ENCODE measurements at places on chromosomes 13 and 19.

GRCh38 chr13:113349491-113349890 is 14.4 kb downstream of the GRTP1 start:
- no peak for DNase-seq

DNA sequence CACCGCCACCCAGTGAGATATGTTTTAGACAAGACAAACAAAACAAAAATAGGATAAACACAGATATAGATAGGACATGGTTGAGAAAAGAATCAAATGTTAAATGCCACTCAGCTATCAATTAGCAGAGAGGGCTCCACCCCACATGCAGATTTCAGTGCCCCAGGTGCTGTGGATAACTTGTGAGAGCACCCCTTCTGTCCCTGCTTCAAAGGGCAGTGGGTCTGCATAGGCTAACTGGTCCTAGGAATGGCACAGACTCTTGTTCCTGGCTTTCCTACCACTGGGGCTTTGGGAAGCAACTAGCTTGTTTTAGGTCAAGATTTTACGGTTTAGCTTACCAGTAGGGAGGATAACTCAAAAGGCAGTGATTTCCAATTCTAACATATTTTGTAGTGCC is 460.3 kb downstream of the TSHZ3 start:
- DNase-seq, result no peak

DNA sequence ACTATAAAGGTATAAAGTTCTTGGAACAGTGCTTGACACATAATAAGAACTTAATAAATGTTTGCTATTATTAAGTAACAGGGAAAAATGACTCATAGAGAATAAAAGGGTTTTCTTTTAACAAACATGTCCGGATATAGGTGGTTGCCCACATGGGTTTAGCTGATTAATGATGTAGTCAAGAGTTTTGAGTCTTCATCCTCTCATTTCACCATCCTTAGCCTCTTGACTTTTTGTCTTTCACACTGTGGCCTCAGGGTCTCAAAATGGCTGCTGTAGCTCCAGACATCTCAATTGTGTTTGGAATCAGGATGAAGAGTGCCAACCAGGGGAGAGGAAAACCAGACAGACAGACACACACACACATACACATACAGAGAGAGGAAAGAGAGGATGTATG is 97.9 kb downstream of the HSPH1 start:
- no peak for DNase-seq

GRCh38 chr19:46661735-46662592 is 982 bp upstream of the DACT3 start:
- peak; percentile 88 for DNase-seq

- no peak for DNase-seq
These were observed 13.2 kb downstream of the CLEC4G start for GRCh38 chr19:7718668-7719067.

DNA sequence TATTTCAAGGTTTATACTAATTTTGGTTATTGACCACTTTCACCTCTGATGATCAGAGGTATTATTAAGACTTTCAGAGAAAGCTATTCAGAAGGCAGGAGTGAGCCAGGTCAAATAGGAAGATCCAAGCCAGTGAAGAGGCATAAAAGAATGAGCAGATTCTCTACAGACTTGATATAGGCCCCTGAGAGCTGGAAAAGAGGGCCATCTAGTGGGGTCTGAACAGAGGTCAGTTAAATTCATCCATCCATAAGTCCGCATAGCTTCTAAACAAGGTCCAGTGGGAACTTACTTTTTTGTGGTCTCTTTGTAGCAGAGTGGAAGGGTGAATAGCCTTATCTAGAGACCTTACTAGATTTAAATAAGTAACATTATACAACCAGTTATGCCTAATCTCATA is 126.6 kb upstream of the UFM1 start:
- DNase-seq, result no peak

DNA sequence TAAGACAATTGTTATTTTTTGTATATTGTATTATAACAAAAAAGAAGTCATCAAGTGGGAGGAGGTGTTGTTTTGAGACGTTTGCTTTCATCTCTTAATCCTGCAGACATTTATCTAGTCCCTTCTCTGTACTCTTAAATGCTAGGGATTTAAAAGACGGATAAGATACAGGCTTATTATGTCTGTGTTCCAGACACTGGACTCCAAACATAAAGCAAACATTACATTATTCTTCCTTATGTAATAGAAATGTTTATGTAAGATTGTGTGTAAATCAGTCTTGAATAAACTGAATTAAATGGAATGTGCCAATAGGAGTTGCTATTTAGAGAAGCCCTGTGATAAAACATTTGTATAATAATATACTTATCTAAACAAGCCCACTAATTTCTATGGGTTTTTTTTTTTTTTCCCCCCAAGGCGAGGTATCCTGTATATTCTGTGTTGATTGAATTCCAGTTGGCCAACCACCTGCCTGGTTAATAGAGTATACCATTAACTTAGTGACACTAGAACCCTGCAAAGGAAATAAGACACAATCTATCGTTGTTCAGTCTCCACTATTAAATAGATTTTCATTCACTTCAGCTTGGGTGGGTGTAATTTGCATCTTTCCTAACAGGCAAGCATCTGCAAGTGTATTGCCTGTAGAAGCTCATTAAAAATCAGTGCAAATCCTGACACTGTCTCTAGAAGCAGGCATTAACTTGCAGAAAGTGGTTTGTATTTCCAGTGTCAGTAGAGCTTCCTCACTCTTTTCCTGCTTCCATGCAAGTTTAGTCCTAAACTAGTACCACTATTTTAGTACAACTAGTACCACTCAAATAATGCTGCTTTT is 69.0 kb downstream of the LRCH1 start:
- DNase-seq, result no peak

GRCh38 chr13:75628801-75629200 is 7.3 kb upstream of the LMO7 start:
- DNase-seq, result no peak

GRCh38 chr13:73631411-73631810 is 502.8 kb downstream of the KLF12 start:
- no peak for DNase-seq

- no peak for DNase-seq
These were observed 24.6 kb upstream of the CLDN10 start for GRCh38 chr13:95527955-95528354.

GRCh38 chr19:40315812-40316470 is 30.8 kb upstream of the AKT2 start:
- no peak for DNase-seq

GRCh38 chr19:53183146-53183764 is 9.9 kb downstream of the ZNF665 start:
- no peak for DNase-seq

- no peak for DNase-seq
These were observed 11.7 kb upstream of the ZNF813 start for GRCh38 chr19:53455828-53456227.

- no peak for DNase-seq
These were observed 86.5 kb downstream of the DLEU7 start for GRCh38 chr13:50757008-50757407.

DNA sequence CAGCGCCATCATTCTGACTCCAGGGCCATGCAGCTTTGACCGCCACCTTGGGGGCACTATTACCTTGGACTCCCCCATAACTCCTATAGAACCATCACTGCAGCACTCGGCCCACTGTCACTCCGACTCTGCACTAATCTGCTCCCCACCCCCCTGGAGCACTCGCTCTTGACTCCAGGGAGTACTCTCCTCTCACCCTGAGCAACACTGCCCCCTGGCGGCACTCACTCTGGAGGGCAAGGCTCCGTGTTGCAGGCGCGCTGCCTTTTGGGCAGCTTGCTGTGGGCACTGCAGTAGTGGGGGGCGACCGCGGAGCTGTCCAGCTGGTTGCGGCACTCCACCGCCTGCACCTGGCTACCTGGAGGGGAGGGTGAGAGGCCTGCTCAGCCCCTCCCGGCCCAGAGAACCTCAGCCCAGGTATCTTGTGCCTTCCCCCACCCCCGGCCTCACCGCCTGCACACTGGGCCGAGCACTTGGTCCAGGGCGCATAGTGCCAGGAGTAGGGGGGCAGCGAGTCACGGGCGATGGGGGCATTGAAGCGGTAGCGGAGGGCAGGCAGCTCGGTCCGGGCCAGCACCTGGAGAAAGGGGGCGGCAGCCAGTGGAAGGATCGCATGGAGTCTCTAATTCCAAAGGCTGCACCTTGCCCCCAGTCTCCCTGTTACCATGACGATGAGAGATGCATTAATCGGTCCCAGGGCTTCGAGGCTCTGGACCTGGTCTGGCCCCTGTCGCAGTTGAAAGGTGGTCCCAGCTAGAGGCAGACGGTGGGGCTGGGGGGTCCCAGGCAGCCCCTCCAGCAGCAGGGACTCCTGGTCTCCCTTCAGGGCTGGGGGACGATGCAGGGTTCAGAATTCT is 8.9 kb upstream of the MYO1F start:
- DNase-seq, result no peak

DNA sequence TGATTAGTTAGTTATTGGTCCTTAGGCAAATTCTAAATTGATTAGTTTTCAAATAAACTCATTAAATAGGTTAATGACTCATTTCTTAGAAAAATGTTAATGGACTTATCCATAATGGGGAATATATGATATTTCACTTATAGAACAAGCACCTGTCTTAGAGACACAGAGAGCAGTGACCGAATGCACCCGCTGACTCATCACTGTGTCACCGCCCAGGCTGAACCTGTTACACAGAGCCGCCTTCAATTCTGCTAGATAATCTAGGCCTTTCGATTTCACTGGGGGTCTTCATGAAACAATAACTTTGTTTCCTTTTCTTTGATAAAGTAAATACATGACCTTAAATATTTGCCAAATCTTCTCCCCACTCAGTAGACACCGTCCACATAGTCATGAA is 13.1 kb downstream of the IRS2 start:
- no peak for DNase-seq

- no peak for DNase-seq
These were observed 692.6 kb downstream of the DIAPH3 start for GRCh38 chr13:59471106-59471505.

DNA sequence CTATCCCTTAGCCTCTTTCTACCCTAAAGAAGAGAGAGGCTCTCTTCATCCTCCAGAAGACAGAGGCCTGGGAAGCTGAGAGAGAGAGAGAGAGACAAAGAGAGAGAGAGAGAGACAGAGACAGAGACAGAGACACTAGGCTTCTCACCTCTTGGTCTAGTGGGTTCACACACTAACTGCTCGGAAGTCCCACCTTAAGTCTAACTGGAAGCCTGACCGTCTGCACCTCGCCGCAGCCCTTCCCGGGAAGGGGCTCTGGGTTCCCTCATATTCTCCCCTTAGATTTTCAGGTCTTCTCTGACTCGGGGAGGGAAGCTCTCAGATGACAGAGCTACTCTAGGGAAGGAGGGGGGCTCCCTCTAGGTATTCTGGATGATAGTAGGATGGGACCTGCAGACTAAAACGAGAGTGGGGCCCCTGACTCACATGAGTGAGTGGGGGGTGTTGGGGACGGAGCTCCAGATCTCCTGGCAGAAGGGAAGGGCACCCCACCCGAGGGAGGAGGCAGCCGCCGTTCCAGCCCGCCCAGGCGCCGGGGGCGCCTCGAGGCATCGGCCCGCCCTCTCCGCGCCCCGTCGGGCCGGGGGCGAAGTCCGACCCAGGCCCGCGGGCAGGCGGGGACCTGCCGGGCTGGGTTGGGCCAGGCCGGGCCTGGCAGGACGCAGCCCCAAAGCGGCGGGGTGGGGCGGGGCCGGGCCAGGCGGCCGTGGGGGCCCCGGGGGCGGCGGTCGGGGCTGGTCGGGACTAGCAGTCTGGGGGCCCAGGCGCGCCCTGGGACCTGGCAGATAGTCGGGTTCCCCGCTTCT is 2.0 kb upstream of the JUNB start:
- DNase-seq, result no peak

DNA sequence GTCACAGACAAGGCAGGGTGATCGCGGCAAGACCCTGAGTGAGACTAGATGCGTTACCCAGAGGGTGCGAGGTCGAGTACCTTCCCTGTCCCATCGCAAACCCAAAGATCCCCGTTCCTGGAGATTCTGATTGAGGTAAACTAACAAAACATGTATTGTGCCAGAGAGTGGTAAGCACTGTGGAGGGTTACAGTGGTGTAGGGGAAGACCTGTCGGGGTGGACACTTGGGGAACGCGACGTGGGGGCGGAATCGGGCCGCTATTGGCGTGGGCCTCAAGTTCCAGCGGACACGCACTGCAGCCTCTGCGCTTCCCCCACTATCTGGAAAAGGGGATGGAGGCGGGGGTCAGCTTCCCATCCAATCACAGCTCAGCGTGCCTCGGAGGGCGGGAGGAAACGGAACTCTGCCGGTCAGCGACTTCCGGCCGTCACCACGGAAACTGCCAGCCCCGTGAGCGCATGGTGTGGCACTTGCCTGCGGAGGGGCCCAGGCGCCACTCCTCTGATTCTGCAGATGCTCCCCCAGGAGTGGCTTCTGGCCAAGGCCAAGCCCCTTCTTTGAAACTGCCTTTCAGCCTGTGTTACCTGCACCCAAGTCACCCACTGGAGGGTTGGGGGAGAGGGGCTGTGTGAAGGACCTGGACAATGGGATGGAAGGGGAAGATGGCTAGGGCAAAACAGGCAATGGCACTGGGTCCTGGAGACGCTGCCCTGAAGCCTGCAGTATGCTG is 1.0 kb upstream of the UBE2M start:
- DNase-seq, result peak; percentile 95

DNA sequence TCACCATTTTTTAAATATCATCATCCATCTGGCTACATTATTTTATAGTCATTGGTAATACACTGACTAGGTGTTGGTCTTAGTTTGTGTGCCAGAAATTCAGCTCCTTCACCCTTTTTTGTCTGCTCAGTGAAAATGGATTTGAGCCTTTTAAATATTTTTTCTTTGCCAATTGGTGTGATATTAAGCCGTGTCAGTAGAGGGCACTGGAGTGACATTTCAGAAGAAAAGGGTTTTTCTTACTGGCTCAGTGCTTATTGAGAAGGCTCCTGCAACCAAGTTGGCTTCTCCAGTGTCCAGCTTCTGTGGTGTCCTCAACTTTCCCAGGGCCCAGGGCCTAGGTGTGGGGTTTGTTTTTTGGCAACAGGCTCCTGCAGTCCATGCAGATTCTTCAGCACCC is 546.6 kb downstream of the DACH1 start:
- no peak for DNase-seq

- DNase-seq, result peak; percentile 77
These were observed at the start of the genes COL4A1 and COL4A2 for GRCh38 chr13:110306960-110307766. Gene COL4A1, minus strand, starts transcription at chr13:110307157. Its CDS starts 130 bp downstream, at chr13:110307027. Gene COL4A2, plus strand, starts transcription at chr13:110307284. Its CDS starts 620 bp downstream, at chr13:110307904.

DNA sequence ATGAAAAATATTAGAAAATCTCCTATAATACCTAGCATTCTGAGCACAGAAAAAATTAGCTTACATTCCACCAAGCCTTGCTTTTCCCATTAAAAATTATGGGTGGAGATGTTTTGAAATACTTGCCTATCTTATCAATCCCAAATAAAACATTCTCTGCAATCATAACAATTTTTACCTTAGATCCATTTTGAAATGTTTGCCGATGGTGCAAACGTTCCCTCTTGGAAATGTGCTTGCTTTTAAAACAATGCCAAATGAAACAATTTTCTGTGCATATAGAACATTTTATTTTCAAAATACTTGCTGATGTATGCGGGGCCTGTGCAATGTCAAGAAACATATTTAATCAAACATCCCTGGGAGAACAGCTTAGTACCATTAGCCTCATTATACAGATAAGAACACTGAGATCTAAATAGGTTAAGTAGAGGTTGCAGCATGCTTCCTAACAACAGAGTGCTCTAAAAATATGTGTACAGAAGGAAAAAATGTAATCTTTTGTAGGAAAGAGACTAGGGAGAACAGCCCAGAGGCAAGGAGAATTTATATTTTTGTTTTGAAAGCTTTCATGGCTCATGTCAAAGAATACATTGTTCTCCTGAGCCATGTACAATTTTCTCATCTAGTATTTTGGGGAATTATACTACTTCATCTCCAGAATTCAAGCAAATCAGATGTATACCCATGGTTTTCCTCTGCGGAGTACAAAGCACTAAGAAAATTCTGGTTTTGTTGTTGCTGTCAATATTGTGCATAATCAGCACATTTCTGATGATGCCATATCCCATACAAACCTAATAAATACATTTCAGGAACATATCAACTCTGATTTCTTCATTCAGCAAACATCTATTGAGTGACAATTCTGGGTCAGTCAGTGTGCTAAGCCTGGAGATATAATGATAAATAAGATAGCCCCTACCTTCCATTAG is 25.9 kb upstream of the FNDC3A start:
- DNase-seq, result no peak

Data from ureter (tissue), 1 donor.